ENCODE measurements at places on chromosomes 5 and 9. TPM values are rescaled to one million over a fixed set of nuclear protein-coding genes. Genes with fewer than 3 reads are reported as not detected.
A peak's percentile ranks its signal among the peaks of the same experiment; 100 is the strongest.

GRCh38 chr5:133850811-133851210 lies 117.6 kb downstream of the C5orf15 start:
- no peak for DNase-seq

The SIMC1 gene
- total RNA-seq: 21.2 TPM

The RANBP3L gene
- not detected for total RNA-seq

DNA sequence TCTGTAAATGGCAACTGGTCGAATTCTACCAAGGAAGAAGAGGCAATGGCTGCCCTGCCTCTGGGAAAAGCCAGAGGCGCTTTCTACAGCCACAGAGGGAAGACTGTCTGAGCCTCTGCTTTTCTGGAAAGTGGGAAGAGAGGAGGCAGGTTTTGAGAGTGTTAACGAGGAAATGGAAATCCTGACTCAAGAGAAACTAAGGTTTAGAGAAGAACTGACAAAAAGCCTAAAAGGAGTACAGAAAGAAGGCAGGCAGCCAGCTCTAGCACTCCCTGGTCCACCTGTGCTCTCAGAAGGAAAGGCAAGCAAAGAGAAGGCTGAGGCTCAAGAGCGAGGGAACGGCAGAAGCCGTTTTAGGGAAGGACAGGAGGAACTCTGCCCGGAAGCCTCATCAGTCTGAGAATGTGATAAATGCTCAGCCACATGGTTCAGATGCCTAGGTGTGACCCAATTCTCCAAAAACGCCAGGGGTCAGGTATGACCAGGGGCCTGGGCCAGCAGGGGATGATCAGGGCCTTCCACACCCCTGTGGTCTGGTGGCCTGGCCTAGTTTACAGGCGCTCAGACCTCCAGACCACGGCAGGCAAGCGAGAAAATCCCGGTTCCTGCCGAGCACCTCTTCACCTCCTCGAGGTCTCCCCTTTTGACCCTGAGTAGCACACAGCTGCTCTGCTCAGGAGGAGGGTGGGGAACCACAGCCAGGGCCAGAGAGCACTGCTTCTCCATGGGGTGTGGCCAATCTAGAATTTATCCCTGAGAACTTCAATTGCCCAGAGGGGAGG lies 79.9 kb upstream of the FBXW11 start:
- DNase-seq: no peak

- DNase-seq: peak; percentile 88
These were observed at the start of gene STK32A for GRCh38 chr5:147234825-147235635. STK32A (plus strand) TSS chr5:147235026; CDS start chr5:147239635, 4,609 bp downstream.

DNA sequence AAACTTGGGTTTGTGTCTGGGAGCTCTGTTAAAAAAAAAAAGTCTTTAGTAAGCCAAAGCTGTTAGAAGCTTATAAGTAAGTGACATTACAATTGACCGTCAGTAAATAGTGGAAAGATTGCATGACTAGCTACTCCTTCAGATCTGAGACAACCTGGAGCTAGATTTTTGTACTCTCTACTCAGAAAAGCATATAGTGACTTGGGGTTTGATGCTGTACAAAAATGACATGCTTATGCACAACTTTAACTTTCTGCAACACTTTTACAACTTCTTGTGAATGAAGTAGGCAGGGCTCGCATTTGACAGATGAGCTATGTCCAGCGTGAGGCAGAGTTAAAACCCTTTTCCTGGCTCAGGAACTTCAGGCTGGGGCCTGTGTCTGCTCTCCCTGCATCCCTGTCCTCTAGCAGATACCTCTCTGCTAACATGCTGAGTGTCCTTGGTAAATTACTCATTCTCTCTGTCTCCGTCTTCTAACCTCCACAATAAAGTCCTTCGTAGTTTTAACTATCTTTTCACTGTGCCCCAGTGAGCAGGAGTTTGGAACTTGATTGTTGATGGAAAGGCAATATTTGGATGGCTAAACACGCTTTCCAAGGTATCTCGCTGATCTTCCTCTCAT lies 471 bp upstream of the GHR start:
- no peak for DNase-seq

- no peak for DNase-seq
These were observed 15.0 kb upstream of the LVRN start for GRCh38 chr5:115947260-115947659.

The IFNA2 gene
- not detected for total RNA-seq

DNA sequence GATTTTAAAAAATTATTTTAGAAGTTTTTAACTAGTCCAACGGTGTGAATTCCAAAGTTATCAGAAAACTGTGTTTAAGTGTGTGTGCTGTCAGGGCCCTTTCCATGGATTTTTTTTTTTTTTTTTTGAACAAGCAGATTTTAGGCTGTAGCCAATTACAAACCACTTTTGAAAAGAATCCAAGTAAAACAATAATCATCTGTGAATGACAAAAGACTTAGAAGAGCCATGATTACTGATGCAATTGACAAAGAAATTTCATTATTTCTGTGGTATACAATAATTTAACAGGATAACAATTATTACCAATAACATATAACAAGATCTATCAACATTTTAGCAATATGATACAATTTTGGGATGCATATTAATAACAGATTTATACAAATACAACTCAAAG lies 16.2 kb upstream of the PAIP1 start:
- DNase-seq: no peak

DNA sequence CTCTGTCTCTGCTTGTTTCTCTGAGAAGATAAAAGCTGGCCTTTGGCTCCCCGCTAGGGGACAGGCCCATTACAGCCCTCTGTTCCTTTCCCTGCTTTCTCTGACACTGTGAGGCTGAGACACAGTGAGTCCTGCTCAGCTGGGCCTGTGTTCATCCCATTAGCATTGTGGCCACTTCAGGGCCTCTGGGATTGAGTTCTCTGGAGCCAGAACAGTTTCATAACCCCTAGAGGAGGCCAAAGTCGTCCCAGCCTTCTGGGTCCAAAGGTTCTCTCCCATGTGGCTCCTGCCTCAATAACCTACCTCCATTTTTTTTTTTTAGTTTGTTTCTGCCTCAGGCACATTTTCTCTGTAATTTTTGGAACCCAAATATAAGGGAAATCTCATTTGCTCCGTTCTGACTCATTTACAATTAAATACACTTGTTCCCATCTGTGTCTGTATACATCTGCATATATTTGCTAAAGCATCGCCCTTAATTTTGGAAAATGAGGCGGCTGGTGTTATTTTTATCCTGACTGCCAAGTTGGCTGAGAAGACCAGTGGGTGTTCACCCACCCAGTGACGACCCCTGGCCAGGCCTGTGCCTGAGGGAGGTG lies 27.3 kb upstream of the CTNNA1 start:
- DNase-seq: no peak

DNA sequence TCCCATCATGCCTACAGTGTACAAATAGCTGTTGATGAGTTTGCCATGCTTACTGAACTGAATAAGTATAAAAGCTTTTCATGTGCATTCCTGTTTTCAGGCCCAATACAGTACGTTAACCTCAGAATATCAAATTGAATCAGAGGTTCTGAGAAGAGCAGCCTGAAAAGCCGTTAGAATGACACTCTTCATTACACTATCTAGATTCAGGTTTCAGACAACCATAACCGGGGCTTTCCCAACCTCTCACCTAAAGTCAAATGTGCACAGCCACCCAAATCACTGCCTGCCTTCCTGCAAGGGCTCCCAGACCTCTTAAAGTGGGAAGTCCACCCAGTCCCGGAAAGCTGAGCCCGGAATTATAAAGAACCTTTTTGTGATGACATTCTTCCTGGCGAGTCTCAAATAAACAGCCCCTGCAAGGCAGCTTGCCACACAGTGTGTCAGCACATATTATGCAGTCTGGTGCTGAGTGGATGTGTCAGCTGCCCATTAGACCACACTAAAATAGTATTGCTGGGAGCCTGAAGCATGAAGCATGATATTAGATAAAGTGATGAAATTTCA lies 245.8 kb downstream of the TLE4 start:
- no peak for DNase-seq

The ANKRD34B gene
- total RNA-seq: 6.3 TPM

DNA sequence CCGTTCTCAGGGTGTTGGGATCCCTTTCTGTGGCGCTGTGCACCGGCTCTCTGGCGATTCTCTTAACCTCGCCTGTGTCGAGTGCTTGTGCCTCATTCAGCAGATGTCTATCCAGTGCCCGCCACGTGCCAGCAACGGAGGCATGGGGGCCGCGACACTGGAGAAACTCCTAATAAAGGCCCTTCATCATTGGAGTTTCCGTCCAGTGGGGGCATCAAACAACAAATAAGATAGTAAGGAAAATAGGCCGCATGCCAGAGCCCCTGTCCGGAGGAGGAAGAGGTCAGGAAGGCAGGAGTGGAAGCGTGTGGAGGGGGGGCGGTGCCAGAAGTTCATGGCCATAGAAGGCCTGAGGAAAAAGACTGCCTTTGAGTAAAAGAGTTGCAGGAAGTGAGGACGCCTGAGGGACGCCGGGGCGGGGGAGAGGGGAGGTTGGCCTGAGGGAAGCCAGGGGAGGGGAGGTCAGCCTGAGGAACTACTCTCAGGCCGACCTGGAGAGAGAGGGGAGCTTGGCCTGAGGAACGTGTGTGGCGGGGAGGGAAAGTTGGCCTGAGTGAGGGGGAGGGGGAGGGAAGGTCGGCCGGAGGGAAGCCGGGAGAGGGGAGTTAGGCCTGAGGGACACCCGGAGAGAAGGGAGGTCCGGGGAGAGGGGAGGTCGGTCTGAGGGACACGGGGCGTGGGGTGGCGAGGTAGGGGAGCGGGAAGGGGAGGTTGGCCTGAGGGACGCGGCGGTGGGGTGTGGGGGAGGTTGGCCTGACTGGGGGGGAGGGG lies 82.2 kb downstream of the CACNA1B start:
- DNase-seq: peak; percentile 59

DNA sequence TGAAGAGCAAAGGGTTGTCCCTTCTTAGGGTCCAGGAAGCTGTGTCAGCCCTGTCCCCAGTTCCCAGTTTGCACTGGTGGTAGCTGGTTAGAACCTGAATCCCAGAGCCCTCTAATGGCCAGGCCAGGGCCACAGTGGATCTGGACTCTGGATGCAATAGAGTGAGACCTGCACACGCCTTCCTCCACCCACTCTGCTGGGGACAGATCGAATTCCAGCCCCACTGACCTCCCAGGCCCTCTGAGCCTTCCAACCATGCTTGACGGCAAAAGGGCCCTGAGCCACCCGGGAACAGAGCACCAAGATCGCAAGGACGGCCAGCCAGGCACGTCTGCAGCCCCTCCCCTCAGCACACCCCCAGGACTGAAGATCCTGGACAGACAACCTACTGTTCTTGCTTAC lies 23.7 kb downstream of the NAIF1 start:
- no peak for DNase-seq

The LHX2 gene
- total RNA-seq: 0.11 TPM

The P4HA2 gene
- 8.2 TPM for total RNA-seq

DNA sequence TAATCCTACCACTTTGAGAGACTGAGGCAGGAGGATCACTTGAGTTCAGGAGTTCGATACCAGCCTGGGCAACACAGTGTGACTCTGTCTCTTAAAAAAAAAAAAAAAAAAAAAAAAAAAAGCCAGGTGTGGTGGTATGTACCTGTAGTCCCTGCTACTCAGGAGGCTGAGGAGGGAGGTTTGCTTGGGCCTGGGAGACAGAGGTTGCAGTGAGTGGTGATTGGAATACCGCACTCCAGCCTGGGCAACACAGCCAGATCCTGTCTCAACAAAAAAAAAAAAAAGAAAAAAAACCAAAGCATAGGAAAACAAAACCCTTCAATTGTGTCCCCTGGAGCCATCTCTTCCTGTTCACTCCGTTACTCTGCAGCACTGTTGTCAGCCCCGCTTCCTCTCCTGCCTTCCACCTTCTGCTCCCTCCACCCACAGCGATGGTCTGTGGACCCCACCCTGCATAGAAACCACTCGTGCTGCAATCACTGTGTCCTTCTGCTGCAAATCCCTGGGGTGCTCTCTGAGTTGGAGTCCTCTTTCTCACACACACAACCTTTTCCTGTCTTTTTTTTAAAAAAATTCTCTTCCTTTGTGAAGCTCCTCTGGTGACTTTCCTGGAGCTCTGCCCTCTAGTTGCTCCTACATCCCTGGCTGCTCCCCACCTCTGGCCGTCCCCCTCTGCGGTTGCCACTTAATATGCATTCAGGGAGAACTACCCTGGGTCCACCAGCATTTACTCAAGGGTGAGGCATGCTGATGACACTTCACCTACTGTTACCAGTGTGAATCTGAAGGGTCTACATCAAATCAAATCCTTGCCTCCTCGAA lies 22.2 kb downstream of the CCT5 start:
- no peak for DNase-seq

The SETD9 gene
- total RNA-seq: 11.9 TPM

- DNase-seq: no peak
These were observed 6.2 kb downstream of the SH3TC2 start for GRCh38 chr5:149056616-149057165.

The PDE8B gene
- total RNA-seq: 1.1 TPM

DNA sequence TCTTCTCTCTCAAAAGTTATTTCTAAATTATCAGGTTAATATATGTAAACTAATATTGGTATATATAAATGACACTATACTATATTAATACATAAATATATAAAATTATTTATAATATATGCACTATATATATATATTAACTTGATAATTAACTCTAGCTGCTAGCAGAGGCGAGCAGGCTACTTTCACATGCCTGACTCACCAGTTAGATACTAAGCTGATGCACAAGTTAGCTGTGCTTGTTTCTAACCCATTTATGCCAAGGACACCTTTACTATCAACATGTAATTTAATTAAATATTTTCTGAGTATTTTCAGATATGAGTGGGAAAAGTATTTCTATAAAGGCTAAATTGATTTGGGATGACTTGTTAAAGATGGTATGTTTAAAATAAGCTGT lies 70.1 kb downstream of the TRIO start:
- no peak for DNase-seq

- no peak for DNase-seq
These were observed 16.0 kb upstream of the AFF4 start for GRCh38 chr5:132979367-132979940.

DNA sequence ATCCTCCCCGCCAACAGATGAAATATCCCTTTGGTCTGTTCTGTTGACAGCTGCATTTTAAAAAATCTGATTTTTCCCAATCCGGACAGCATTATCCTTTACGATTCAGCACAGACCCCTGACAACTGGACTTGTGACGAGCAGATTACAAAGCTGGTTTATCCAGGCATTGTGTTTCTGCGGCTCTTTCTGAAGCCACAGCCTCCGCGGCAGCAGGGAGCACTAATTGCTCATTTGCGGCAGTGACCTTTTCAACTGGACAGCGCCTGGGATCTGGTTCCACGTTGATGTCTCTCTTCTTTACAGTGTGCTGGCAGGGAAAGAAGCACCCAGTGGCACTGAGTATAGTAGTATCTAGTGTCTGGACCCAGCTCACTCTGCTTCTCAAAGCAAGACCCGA lies 351.2 kb downstream of the ZNF608 start:
- DNase-seq: no peak

DNA sequence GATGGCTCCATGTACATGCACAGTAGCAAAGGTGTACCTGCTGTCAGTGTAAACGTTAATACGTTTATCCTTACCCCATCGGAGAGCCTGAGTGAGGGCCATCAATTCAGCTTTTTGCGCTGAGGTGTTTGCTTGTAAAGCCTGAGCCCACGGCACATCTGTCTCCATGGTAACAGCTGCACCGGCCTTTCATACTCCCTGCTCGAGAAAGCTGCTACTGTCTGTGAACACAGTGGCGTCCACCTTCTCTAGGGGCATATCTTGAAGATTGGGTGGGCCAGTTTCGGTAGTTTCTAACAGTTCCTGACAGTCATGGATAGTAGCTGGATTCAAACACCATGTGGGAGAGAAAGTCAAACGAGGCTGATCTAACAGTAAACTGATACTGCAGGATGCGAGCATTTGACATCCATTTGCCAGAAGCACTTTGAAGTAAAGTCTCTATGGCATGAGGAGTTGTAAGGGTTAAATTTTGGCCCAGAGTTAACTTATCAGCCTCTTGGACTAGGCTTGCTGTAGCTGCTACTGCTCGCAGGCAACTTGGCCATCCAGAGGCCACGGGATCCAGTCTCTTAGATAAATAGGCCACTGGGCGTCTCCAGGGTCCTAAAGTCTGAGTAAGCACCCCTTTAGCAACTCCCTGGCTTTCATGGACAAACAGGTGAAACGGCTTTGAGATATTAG lies 21.0 kb upstream of the RHOBTB3 start:
- DNase-seq: no peak

Measured in H1 (cell line).